Activated CD4-positive, alpha-beta memory T cell treated with anti-CD3 and anti-CD28 coated beads, Interleukin-2, amount 10 ng/mL, durations not matched to agents 7 days and 5 days (primary cell): ENCODE measurements at places on chromosomes 1 and 21. TPM values are rescaled to one million over a fixed set of nuclear protein-coding genes. Genes with fewer than 3 reads are reported as not detected.
A peak's percentile ranks its signal among the peaks of the same experiment; 100 is the strongest.

The IL12RB2 gene
- 75.5 TPM for total RNA-seq

DNA sequence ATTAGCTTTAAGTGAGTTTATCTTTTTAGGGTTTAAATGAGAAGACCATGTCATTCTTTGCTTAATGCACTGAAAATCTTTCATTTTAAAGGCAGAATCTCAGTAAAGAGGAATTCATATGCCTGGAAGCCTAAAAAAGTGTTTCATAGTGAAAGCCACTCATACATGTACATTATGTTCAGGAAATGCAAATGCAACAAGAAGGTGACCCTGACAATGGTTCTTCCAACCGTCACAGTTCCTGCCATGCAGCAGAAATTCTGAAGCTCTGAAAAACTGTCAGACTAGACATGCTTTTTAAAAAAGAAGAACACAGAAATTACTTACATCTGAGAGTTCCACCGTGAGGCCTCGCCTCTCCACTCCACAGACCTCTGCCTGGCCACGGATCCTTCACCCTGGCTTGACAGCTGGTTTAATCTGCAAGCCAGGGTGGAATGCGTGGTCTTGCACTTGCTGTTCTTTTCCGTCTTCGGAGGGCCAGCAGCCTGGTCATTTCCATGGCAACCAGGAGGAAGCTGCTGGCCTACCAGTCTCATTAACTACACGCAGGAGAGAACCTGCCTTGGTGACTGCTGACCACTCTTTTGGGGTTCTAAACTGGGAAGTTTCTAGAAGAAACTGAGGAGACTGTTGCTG lies 41.8 kb upstream of the PAXBP1 start:
- no peaks in the 10 kb centered on the region for H3K4me1 ChIP-seq
- no peak for DNase-seq
- H3K27me3 ChIP-seq: no peaks in the 10 kb centered on the region
- H3K27ac ChIP-seq: no peak overlapping the region

GRCh38 chr1:107689733-107690132 lies 275.2 kb downstream of the VAV3 start:
- H3K36me3 ChIP-seq: no peaks in the 10 kb centered on the region
- DNase-seq: no peak
- no peak overlapping the region for H3K4me3 ChIP-seq
- no peak overlapping the region for H3K27ac ChIP-seq

GRCh38 chr1:182786223-182786994 lies 3.2 kb upstream of the NPL start:
- peak; percentile 45 for DNase-seq
- H3K4me3 ChIP-seq: no peak overlapping the region
- no peaks in the 10 kb centered on the region for H3K36me3 ChIP-seq
- H3K27me3 ChIP-seq: peaks cover 27% of the 10 kb centered on the region

DNA sequence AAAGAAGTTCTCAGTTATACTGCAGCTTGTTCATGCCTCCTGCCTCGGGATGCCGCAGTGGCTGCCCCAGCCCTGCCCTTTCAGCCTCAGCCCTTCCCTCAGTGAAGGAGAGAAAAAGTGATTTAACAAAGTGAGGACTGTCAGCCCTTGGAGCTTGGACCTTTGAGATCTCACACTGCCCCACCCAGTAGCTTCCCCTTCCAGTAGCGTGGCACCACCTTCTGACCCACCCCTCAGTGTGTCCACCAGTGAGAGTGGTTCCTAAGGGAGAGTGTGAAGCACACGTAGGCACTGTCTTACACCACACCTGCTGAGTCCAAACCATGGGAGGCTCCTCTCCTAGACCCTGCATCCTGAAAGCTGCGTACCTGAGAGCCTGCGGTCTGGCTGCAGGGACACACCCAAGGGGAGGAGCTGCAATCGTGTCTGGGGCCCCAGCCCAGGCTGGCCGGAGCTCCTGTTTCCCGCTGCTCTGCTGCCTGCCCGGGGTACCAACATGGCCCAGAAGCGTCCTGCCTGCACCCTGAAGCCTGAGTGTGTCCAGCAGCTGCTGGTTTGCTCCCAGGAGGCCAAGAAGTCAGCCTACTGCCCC lies at the start of gene CDA:
Gene CDA (plus strand): TSS at position 464 of the 592 bp plus-strand sequence. CDS start 33 bp downstream, at position 497.
- H3K4me1 ChIP-seq: peaks cover 15% of the 10 kb centered on the region
- H3K36me3 ChIP-seq: no peaks in the 10 kb centered on the region
- H3K4me3 ChIP-seq: no peak within 1 kb of the TSS
- peaks cover 46% of the 10 kb centered on the region for H3K27me3 ChIP-seq

DNA sequence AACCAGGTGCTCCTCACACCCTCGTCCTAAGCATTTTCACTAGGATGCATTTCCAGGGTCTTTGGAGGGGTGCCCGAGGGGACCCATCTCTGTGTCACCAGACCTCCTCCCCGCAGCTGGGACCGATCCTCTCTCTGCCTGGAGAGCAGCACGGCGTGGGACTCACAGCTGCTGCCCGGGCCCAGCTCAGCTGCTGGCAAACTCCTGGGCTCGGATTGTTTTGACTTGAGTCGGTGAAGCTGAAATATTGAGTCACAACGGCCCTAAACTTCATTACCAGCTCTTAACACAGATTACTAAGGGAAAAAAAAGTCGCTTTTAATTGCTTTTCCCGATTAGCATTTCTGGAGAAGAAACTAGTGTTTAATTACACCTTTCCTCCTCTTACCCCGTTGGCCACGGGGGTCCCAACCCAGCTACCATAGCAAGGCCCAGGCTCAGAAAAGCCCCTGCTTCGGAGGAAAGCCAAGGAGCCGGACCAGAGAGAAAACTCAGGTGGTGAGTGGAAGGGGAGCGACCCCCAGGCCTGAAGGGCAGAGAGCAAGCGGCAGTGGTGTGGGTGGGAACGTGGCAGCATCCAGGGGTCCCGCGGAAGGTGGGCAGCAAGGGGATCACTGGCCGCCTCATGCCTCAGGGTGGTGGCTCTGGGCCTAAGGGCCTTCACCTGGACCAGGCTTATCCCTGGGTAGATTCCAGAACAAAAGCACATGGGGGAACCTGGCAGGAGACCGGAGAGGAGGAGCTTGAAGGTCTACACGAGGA lies 41.7 kb downstream of the CASZ1 start:
- no peak overlapping the region for H3K27ac ChIP-seq
- no peak overlapping the region for H3K4me3 ChIP-seq
- H3K27me3 ChIP-seq: peaks cover 2% of the 10 kb centered on the region
- no peak for DNase-seq
- H3K4me1 ChIP-seq: peaks cover 3% of the 10 kb centered on the region

DNA sequence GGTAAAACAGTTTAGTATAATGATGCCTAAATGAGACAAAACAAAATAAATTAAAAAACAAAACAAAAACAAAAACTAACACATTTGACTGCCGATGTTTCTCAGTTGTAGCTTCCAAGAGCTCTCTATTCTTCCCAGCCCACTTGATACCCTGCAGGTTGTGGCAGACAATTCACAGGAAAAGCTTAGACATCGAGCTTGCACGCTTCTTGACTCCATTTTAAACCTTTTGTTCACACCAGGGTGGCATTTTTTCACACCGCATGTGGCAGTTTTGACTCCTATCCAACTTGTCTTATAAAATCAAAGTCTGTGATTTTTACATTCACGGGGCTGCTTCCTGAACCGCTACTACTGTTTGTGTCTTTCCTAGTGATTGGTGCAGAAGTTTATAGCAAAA lies 575.9 kb downstream of the USP25 start:
- H3K4me3 ChIP-seq: no peak overlapping the region
- H3K27me3 ChIP-seq: peaks cover 2% of the 10 kb centered on the region
- no peak overlapping the region for H3K27ac ChIP-seq
- no peaks in the 10 kb centered on the region for H3K4me1 ChIP-seq
- no peaks in the 10 kb centered on the region for H3K36me3 ChIP-seq
- no peak for DNase-seq

- DNase-seq: no peak
- peaks cover 56% of the 10 kb centered on the region for H3K4me1 ChIP-seq
- peak overlapping the region; percentile 42 for H3K27ac ChIP-seq
- no peak overlapping the region for H3K4me3 ChIP-seq
- peaks cover 45% of the 10 kb centered on the region for H3K36me3 ChIP-seq
Observed at GRCh38 chr1:28516518-28516956, 10.7 kb downstream of the RCC1 start.

The CHIA gene
- not detected for total RNA-seq

The S100A2 gene
- total RNA-seq: 1.2 TPM

The PRAMEF13 gene
- total RNA-seq: not detected

GRCh38 chr1:185409763-185410528 lies 92.9 kb upstream of the IVNS1ABP start:
- no peak overlapping the region for H3K4me3 ChIP-seq
- peaks cover 5% of the 10 kb centered on the region for H3K4me1 ChIP-seq
- H3K27ac ChIP-seq: no peak overlapping the region
- no peak for DNase-seq
- peaks cover 8% of the 10 kb centered on the region for H3K36me3 ChIP-seq

The RNPEP gene
- total RNA-seq: 38.5 TPM

The MCOLN2 gene
- 28.2 TPM for total RNA-seq
